ENCODE measurements at places on chromosomes 6 and 20.

DNA sequence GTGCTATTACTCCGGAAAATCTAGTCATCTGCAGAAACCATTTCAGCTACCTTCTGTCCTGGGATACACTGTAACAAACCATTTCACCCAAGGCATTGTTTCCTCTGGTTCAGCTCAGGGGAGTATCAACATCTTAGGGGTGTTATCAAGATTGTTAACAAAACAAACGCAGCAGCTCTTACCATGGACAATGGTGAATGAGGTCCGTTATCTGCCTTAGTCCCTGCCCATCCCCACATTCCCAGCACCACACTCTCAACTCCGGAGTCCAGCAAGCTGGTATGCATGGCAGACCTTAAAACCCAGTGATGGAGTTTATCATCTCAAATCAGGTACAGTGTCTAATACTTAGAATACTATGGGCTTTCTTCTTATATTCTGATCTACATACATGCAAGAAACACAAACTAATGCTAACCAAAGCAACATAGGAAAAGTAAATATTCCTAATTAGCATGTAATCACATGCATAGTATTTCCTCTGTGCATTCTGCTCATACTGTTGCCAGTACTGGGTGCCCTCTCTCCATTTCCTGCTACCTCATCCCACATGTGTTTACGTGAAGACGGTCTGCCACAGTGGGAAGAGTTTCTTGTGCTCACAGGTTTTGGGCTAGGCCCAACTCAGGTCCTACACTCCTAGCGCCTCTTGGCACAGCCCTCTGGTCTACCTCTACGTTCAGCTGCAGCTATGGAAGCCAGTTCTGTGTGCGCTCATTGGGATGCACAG is 123.9 kb downstream of the DTNBP1 start:
- DNase-seq, result no peak

DNA sequence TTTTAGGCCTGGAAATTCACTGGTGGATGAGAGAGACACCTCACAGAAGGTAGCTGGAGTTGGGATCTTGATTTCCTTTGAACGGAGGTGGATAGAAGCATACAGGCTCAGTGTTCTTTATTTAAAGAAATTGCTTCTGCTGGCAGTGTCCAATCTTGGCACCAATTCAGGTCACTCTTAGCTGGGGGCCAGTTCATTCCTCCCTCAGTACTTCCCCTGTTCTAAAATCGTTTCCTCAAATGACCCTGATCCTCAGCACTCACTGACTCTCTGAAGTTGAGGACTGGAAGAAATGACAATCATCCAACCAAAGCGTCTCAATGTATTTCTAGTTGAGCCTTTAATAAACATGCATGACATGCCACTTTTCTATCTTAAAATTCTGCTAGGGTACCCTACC is 472.5 kb upstream of the BTBD3 start:
- no peak for DNase-seq

- DNase-seq, result no peak
Observed at GRCh38 chr6:1244278-1244677, 67.6 kb upstream of the FOXQ1 start.

GRCh38 chr6:164107297-164107995 is 692.9 kb downstream of the QKI start:
- DNase-seq, result peak; percentile 12

GRCh38 chr6:4973982-4974745 is 29.7 kb downstream of the RPP40 start:
- no peak for DNase-seq

DNA sequence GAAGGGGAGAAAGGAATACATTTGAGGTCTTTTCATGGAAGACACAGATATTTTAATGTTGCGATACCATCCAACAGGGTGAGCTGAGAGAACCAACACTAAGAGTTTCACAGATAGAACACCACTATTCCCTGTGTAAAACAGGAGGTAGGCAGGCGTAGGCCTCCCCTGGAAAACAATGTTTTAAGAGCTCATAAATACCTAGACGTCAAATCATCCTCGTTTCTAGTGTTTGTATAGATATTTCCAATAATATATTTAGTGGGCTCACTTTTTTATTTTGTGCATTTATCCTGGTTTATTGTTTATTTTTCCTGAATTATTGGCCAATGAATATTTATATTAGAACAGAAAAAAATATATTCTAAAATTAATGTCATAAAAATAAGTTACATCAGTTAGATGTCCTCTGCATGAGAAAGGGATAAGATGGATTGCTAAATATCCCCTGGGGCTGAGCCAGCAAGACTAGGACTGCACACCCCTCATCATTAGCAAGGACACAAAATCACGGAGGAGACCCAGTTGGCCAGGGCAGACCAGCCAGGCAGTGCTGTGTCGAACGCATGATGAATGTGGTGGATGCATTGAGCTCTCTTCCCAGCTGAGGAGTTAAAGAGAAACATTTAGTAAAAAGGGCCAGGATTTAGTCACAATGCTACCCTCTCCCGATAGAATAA is 380.5 kb downstream of the C6orf118 start:
- no peak for DNase-seq

DNA sequence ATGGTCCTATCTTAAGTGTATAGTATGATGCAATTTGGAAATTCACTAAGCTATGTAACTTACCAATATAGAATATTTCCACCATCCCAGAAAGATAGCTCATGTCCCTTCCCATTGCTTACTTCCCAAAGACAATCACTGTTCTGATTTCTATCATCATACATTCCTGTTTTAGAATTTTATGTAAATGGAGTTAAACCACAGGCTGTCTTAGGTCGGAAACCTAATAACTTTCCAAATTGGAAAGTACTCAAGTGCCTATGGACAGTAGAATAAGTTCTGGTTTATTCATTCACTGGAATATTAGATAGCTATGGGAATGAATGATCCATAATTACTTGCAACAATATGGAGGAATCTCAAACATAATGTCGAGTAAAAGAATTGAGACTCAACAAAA is 20.1 kb downstream of the ENPP3 start:
- peak; percentile 12 for DNase-seq

DNA sequence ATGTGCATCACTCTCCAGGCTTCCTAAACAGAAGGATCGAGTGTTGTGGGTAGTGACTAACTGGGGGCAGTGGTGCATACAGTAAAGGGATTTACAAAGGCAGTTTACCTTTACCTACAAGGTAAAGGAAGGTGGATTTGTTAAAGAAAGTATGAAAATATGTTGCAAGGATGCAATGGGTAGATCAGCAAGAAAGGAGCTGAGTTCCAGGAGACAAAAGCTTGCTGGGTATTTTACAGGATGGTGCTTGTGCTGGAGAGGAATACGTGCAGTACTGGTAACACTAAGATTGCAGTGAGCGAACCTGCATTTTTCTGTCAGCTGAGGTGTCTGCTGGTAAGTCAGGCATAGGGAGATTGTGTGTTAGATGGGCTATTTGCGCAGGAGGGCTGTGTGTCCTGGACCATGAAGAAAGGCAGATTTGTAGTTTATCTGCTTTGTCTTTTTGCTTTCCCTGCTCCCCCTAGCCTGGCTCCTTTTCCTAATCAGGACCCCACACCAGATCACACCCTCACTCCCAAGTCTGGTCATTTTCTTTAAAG is 304.6 kb downstream of the THBS2 start:
- no peak for DNase-seq
